NCI-H82 (cell line): ENCODE measurements at places on chromosomes 6 and 20.
A peak's percentile ranks its signal among the peaks of the same experiment; 100 is the strongest.

- peak; percentile 5 for DNase-seq
Measured at GRCh38 chr6:141309295-141309694, 823.4 kb upstream of the GJE1 start.

DNA sequence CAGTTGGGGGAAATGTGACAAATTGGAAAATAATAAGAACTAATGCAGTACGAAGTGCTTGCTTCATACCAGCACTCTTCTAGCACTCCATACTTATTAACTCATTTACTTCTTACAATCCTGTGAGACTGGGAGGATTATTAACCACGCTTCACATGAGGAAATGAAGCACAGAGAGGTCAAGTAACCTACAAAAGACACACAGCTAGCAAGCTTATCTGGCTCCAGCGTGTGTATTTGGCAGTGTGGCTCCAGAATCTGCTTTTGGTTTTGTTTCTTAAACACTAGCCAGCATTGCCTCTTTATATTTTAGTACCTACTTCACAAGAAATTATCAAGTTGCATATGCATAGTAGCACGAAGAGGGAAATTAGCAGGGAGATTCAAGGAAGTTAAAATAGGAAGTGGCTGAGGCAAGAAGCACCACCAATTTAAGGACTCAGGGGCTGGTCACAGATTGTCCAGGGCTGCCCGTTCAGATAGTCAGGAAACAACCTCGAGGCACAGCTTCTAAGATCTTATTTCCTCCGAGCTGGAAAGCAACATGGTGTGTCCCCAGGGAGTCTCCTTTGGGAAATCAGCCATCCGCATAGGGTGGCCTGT, 302.7 kb upstream of the PRDM1 start:
- DNase-seq: no peak

DNA sequence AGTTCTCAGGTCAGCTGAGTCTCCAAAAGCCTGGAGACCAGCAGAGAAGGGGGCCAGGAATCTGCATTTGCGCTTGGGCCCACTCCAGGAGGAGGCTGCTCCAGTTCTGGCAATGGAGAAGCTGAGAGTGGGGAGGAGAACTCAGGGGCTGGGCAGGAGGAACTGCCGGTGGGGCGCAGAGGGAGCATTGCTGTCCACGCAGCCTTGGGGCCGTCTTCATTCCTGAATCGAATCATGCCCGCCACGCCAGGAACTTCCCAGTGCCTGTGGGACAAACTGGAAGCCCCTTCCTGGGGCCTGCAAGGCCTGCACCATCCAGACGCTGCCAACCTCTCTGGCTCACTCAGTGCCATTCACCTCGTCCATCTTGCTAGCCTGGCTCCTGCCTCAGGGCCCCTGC, 16.9 kb downstream of the RAB44 start:
- DNase-seq: no peak

DNA sequence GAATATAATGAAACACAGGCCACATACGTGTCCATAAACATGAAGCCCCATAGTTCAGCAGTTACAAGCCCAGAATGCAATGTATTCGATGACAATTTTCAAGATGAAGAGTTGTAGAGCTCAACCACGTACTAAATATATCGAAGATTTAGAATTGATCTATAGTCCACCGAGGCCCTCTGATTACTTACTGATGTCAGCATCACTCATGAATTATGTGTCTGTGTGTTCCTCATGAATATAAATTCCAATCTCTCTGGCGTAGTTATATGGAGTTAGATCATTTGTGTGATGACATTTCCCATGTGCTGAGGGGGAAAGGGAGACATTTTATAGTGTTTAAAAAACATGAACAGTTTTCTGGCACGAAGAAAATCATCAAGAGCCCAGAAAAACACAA, 97.5 kb downstream of the PFDN4 start:
- DNase-seq: no peak

GRCh38 chr6:143542888-143543287, 31.4 kb upstream of the FUCA2 start:
- DNase-seq: no peak

DNA sequence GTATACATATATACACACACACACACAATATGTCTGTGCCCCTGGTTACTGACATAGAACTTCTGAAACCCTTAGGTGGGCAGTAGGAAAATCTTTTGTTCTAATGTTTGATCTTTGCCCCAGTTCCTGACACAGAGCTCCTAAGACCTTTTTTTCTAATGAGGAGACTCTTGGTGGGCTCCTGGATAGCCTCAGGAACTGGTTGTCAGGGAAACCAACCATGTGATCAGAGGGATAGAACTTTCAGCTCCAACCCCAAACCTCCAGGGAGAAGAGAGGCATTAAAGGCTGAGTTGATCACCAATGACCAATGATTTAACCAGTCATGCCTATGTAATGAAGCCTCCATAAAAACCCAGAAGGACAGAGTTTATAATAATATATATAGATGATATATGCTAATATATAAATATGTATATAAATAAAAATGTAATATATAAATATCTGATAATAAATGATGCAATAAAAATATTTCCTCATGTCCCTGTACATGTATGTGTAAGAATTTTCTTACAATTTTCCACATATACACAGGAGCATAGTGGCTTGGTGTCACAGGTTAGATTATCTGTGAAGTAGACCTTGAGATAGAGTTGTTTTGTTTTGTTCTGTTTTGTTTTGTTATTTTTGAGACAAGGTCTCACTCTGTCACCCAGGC, 93.3 kb downstream of the GPX5 start:
- no peak for DNase-seq

DNA sequence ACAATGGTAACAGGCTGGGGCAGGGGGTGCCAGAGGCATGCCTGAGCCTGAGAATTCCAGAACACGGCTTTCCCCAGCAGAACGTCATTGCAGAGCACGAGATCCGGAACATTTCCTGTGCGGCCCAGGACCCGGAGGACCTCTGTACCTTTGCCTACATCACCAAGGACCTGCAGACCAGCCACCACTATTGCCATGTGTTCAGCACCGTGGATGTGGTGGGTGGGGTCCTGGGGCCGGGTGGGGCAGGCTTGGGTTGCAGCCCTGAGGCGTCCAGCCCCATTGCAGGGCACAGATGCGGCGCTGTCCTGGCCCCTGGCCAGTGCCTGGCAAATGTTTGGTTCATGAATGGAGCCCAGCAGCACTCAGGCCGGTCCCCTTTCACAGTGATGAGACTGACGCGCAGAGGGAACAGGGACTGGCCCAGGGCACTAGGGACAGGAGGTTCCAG, 57.1 kb downstream of the TCP11 start:
- no peak for DNase-seq

- no peak for DNase-seq
Measured at GRCh38 chr6:37788259-37788658, 31.3 kb upstream of the ZFAND3 start.

- DNase-seq: no peak
Measured at GRCh38 chr6:45027126-45027525, 301.0 kb upstream of the RUNX2 start.

DNA sequence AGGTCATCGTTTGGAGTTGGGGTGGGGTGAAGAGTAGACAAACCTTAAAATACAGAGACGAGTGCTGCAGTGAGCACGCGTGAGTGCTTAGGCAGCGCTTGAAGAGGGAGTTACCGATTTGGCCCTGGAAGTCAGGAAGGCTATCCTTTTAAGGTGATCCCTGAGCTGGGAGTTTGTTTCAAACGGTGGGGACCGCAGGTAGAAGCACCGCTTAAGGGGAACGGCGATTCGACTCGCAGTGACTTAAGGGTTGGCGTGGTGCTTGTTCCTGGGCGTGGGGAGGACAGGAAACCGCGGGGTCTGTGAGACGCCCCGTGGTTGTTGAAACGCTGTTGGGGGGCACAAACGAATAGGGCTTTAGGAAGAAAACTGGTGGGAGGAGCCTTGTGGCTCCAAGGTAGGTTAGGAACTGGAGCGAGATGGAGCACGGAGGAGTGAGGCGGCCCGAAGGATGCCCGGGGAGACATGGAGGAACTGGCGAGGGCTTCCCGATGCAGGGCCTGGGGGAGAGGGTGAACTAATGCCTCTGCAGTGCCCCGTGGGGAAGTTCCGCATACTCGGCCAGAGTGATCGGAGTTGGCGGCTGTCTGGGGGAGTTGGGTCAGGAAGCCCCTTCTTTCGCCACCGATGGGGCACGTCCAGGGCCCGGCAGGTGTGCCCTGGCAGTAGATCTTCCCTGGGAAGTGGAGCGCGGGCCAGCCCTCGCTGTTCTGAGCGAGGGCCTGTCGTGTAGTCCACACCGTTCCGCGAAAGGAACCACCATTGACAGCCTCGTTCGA, 1.3 kb upstream of the CDYL start:
- DNase-seq: peak; percentile 48

DNA sequence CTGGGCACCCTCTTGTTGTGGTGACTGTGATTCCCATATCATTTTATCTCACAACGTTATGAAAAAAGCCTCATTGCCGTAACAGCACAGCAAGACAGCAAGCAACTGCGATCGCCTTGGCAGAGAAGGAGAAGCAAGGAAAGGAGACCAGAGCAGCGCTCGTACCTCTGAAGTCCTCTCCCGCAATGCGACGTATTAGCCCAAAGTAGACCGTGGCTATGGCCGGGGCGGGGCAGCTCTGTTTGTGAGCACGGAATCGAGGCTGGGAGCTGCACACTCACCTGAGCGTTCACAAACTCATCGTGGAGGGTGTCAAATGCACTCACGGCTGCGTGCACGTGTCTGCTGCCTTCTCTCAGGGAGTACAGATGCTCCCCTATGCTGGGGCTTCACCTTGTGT, 76.1 kb downstream of the YTHDF1 start:
- DNase-seq: no peak

- DNase-seq: no peak
Measured at GRCh38 chr6:126914172-126914571, 204.3 kb upstream of the RSPO3 start.

GRCh38 chr6:132219901-132220300, 181.4 kb downstream of the MOXD1 start:
- DNase-seq: no peak

DNA sequence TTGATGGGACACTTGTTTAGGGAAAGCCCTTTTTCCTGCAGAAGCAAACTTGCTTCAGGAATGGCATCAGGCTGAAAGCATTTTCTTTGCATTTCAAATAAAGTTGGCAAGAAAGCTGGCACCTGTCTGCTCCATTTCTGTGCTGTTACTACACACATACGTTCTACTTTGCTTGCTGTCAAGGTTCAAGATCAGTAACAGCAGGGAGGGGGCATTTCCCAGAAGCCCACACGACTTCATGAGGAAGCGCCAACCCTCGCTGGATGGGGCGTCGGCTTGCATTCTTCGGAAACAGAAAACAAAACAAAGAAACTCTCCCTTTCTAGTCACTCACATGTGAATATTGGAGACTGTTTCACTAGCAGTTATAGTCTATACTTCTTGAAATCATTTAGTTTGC, 46.4 kb downstream of the AKAP12 start:
- DNase-seq: no peak

DNA sequence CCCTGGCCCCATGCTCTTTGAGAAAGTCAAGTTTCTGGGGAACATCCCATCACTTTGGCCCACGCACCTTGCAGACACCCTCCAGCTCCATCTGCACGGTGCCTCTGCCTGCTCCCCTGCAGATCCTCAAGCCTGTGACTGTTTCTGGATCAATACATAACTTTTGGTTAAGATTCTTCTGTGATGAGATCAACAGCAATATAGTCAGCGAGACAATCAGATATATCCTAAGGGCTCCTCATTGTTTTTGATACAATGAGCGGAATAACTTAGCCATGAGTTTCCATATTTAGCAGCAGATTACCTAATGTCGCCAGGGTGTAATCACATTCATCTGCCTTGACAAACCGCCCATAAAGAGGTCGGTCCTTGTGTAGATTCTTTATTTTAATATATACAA, 109.3 kb upstream of the MTHFD1L start:
- no peak for DNase-seq

DNA sequence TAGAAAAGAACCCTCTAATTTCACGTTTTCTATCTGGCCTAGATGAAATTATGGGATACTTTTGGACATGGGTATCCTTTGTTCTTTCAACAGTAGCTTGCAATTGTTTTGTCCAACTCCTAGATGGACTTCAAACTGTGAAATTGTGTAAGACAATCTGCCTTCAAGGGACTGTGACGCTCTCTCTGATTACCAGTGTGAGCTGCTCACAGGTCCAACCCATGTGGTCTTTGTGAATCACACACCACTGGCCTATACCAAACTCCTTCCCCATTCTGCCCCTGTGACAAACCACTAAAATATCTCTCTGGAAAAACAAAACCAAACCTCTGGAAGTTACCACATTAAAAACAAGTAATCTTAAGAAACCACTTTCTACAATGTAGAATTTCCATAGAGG, 59.5 kb downstream of the NINL start:
- DNase-seq: no peak

GRCh38 chr6:145151624-145152023, 583.7 kb downstream of the EPM2A start:
- no peak for DNase-seq

DNA sequence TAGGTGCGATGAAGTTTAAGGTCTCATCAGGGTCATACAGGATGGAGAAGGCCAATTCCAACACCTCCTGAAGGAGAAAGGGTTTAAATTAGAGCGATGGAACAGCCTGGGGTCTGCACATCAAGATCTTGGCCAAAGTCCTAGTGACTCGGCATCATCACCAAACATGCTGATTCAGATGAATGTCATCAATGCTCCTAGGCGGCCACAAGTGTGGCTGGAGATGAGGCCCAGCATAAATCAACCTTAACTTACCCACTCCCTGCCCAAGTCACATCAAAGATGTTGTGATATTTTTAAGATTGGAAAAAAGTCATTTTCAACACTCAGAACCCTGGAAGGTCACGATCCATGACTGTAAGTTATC, 37.5 kb downstream of the ELMO2 start:
- DNase-seq: no peak
